EL (cell line): ENCODE measurements at places on chromosomes 4 and X.

DNA sequence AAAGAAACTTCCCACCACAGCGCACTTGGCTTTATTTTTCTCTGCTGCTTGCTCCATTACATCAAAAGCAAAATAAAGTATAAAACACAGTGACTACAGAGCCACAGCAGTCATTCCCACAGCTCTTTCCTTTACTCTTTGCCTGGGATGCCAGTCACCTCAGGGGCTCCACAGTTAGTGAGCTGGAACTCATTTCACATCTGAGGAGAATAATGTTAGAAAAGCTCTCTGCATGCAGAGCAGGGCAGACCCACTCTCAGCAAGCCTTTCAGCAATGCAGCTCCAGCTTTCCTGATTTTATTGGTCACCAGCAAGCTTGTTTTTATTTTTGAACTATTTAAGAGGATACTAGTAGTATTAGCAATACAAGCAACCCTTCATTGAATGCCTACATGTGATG is 13.8 kb downstream of the GRXCR1 start:
- no peak for DNase-seq

DNA sequence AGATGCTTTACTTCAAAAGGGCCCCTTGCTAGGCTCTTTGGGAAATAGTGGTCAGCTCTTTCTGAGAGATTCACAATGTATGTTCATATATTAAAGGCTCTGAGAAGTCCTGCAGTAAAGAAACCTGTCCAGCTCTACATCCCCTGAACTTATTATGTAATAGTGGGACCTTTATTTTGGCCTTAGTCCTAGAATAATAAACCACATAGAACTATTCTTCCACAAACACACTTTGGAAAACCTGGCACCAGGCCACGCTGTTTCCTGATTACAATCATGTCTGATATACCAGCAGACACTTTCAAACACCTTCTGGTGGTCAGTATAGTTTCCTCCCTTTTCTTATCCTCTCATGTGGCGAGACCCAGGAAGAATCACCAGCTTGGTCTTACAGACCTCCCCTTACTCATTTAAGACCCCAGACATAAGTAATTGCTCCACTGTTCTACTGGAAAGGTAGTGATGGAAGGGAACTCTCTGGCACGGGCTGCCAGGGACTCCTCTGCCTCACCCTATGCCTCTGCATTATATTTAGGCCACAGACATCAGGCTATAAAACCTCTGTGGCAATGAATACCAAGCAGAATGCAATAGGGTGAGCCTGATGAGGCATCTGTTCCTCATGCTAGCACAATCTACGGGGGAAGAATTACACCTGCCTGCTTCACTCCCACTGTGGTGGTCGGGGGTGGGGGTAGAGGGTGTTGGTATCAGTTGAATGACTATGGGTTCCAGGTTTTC is 5.7 kb upstream of the PPEF1 start:
- DNase-seq: no peak

DNA sequence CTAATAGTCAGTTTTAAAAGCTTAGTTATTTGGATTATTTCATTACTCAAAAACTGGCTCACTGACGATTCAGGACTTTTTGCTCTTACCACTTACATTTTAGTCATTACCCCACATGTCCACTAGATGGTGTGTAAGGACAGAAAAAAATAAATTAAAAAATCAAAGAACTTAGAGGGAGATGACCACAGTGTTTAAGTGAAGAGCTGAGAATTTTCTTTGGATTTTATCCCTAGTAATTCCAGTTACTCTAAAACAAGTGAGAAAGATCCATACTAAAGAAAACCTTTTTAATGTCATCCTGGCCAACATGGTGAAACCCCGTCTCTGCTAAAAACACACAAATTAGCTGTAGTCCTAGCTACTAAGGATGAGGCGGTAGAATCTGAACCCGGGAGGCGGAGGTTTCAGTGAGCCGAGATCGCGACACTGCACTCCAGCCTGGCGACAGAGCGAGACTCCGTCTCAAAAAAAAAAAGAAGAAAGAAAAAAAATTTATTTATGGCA is 26.4 kb upstream of the TMPRSS11B start:
- peak; percentile 44 for DNase-seq

GRCh38 chr4:8840816-8841455 is 30.7 kb downstream of the HMX1 start:
- DNase-seq: no peak

GRCh38 chr4:14790494-14790893 is 211.8 kb upstream of the CPEB2 start:
- DNase-seq: no peak

GRCh38 chr4:74656596-74656995 is 137.7 kb downstream of the BTC start:
- no peak for DNase-seq

- DNase-seq: no peak
Observed at GRCh38 chr4:80507077-80507476, 171.5 kb downstream of the CFAP299 start.

- peak; percentile 31 for DNase-seq
Observed at GRCh38 chr4:177051473-177052060, 258.1 kb upstream of the NEIL3 start.
